Cerebellum (tissue), 4 donors: ENCODE measurements at places on chromosomes 3 and 15.

DNA sequence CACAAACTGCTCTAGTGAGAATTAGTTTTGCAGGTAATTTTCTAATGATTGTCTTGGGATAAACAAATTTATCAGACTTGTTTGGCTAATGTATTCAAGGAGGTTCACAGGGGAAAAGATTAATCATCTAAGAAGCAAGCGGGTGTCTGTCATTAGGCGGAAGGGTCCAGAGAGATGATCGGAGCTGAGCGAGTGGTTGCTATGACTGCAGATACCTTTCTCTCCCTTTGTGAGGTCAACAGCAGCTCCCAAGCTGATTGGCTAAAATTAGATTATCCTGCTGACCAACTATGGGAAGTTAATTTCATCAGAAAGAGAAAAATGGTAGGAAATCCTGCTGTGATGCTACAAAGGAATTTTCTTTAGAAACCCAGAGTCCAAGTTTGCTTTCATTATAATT lies 276.0 kb downstream of the SOX2 start:
- no peak for DNase-seq

GRCh38 chr3:189630767-189631372 lies 319 bp upstream of the TP63 start:
- no peak for DNase-seq

DNA sequence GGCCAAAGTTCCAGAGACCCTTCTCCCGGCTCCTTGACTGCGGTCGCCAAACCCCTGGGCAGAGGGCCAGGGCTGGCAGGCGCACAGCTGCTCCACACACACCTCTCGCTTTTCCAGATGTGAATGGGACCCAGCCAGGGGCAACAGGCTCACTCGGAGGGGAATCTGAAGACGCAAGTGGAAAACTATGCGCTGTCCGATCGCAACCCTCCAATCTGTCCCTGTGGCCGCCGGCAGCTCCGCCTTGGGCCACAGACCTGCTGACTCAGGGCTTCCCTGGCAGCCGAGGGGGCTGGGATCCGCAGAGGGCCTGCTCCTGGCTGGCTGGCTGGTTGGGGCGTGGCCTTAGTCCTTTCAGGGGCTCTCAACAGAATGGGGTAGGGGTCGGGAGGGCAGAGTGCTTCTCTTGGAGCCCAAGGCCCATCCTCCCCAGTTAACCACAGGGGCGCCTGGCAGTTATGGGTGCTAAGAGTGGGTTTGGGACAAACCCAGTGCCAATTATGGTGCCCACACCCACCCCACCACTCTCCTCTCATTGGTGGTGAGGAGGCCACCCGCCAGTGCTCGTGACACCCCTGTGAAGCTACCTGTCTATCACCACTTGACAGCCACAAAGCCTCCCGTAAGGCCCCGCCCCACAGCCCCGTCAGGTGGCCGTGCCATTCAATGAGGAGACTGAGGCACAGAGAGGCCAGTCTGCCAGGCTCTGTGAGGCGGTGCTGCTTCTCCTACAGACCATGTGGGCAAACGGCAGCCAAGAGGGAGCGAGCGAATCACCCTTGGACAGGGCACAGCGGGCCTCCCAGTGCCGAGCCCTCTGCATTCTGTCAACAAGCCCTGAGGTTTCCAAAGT lies 53.8 kb downstream of the IQSEC1 start:
- no peak for DNase-seq

- DNase-seq = no peak
Measured at GRCh38 chr3:4397466-4397865, 69.6 kb downstream of the SUMF1 start.

DNA sequence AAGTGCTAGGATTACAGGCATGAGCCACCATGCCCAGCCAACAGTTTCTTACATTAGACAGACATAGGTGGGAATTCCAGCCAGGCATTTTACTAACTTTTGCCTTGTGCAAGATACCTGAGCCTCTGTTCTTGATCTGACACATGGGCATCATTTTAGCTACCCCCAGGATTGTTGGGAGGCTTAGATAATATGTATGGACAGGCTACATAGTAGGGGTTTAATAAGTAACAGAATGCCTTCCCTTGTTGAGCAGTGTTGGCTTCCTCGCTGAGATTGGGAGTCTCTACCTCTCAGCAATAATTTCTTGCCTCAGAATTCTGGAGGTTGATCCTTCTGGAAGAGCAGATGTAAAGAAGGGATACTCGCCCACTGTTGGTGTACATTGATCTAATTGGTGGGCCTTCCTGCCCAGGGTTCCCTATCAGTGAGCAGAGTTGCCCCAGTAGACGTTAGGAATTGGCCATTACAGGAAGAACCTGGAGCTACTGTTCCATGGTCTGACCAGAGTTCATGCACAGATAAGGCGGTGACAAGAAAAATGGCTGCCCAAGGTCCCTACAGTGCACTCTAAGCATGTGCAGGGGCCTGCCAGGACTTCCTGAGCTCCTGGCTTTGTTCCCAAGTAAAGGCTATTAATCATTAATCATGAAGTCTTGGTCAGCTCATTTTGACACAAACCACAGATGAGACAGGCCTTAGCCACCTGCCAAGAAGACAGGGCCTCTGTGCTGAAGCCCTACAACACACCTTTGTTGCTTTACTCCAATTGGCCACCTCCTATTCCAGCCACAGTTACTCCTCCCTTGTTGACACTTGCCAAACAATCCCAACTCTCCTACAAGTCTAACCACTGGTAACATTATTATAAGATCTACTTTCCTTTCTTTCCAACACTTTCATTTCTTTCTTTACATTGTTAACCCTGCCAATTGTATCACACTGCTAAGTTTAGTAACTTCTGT lies 5.0 kb upstream of the IL17RE start:
- no peak for DNase-seq

GRCh38 chr3:110821586-110821985 lies 250.0 kb upstream of the NECTIN3 start:
- no peak for DNase-seq

GRCh38 chr15:87741350-87741749 lies 515.2 kb downstream of the NTRK3 start:
- no peak for DNase-seq

GRCh38 chr3:69339760-69340159 lies 46.1 kb downstream of the FRMD4B start:
- no peak for DNase-seq

DNA sequence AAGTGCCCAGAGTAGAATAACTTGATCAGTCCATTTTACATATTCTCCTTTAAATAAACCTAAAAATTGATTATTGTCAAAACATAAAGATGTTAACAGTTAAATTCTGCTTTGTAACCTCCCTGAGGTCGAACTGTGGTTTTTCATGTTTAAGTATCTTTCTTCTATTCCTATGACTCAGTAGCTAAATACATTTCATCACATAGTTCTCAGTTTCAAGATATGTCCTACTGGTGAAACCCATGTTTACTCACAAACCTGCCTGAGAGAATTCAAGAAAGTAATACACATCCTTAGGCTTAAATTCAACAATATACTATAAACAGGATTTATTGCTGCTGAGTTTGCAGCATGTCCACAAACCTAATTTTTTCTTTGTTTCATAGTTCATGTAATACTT lies 692.9 kb downstream of the ZPLD1 start:
- DNase-seq = no peak

- no peak for DNase-seq
Measured at GRCh38 chr3:169305460-169305859, 358.1 kb downstream of the MECOM start.
